Stimulated activated naive CD4-positive, alpha-beta T cell (primary cell): ENCODE measurements at places on chromosomes 6 and 20.

- no peak for DNase-seq
Measured at GRCh38 chr6:161445021-161445799, 171.3 kb upstream of the AGPAT4 start.

- no peak for DNase-seq
Measured at GRCh38 chr6:136772685-136773472, 19.4 kb downstream of the MAP3K5 start.

DNA sequence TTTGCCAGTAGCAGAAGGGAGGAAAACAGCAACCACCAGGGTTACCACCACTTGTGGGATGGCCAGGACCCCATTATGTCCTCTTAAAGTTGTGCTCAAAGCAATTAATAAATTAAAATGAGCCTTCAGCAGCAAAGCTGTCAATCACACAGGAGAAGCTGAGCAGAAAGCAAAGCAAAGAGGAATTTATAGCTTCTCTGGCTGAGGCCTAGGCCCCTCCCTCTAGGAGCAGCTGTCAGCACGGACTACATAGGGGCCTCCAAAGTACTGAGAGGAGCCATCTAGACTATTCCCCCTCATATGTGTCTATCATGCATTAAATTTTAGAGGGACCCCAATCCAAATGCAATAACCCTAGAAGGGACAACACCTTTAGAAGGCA, 6.4 kb downstream of the CCND3 start:
- DNase-seq, result no peak

GRCh38 chr6:105767541-105767940, 318.6 kb upstream of the PRDM1 start:
- DNase-seq, result no peak

- no peak for DNase-seq
Measured at GRCh38 chr6:35082733-35083403, 58.3 kb downstream of the TCP11 start.

DNA sequence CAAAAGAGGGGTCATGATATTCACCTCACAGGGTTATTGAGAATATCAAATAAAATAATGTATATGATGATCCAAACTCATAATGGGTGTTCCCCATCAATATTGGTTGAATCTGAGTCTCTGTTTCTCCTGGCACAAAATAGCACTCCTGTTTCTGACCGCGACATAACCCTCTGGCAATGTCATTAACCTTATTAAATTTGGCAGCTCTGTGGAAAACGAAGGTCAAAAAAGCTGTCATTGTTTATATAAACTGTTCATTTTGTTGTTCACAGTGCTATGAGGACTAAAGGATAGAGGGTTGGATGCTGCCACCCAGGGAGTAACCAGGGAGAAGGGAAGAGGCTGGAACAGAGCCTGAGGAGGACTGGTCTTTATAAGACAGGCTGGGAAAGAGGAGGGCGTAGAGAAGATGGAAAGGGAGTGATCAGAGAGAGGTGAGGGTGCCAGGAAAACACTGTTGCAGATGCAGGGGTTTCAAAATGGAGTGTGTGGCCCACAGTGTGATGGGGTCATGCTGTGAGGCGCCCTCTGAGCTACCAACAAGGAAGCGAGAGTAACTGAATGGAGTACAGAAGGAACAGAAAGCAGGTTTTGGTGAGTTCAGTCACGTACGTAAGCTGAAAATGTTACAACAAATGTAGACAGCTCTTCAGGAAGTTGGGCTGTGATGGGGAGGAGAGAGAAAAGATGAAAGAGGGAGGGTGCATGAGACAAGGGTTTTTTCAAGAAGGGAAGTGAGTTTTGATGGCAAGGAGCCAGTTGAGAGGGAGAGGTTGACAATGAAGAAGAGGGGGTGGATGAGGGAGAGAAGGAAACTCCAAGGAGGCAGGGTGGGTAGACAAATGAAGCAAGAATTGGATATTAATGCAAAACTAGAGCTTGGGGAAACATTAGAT, 251.6 kb upstream of the TAB2 start:
- DNase-seq, result peak; percentile 87

DNA sequence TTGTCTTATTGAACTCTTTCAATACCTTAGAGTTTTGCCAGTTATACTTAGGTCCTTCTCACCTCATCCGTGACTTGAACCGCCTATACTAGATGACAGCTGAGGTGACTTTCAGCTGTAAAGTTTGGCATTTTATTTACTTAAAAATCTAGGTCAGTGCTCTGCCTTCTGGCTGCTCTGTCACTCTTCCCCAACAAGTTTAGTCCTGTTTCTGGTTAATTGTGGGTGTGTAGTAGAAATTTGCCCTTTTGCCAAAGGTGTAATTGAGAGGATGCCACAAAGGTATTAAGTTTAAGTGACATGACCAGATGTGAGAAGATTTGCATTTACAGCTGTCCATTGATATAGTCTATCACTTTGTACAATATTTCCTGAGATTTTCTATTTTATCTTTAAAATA, 106.2 kb downstream of the FARS2 start:
- no peak for DNase-seq
